ENCODE measurements at places on chromosomes 12 and 14.

GRCh38 chr14:93682459-93682858 is 105.8 kb downstream of the PRIMA1 start:
- no peak for DNase-seq

GRCh38 chr14:61355892-61356325 is 34.5 kb downstream of the PRKCH start:
- DNase-seq, result peak; percentile 70

DNA sequence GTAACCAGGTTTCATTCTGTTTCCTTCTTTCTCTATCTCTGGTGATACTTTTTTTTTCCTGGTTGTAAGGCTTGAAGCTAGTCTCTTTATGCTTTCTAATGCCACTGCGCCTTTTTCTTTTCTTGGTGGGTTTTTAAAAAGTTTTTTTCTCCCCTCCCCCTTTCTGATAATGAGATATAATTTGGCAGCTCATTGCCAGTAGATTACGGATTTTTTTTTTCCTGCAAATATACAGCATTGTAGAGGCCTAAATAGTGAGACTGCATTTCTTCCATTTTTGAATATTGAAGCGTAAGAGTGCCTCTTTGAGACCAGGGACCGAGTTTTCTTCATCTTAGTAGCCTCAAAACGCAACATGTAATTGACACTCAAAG is 1.1 kb downstream of the PAPOLA start:
- no peak for DNase-seq

DNA sequence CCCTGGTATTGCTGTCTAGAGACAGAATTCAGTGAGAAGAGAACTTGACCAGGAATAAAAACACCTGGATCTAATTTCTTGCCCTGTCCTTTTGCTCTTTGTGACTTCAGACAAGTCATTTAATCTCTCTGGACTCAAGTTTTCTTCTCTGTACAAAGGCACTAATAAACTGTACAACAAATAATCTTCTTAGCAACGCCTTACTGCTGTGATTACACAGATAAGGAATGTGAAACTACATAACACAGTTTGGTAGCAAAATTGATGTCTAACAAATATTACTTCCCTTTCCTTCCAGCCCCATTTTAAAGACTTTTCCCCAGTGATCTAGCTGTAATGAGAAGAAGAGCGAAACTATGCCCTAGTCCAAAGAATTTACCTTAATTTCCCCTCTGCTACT is 69.3 kb downstream of the BCAT1 start:
- DNase-seq, result no peak

Measured in activated CD4-positive, alpha-beta T cell treated with anti-CD3 and anti-CD28 coated beads, Interleukin-2, amount 50 U/mL, for 4 hours (primary cell).